Activated T-cell treated with anti-CD3 and anti-CD28 coated beads for 24 hours (primary cell): ENCODE measurements at places on chromosomes 4 and X.

- peak; percentile 4 for DNase-seq
Observed at GRCh38 chrX:9873952-9874351, 87.7 kb downstream of the SHROOM2 start.

GRCh38 chrX:101028562-101028961, 23.3 kb downstream of the TRMT2B start:
- no peak for DNase-seq

- DNase-seq: no peak
Observed at GRCh38 chr4:126441173-126442035, 1126.6 kb downstream of the FAT4 start.

GRCh38 chr4:21377046-21377445, 571.5 kb downstream of the KCNIP4 start:
- DNase-seq: no peak

DNA sequence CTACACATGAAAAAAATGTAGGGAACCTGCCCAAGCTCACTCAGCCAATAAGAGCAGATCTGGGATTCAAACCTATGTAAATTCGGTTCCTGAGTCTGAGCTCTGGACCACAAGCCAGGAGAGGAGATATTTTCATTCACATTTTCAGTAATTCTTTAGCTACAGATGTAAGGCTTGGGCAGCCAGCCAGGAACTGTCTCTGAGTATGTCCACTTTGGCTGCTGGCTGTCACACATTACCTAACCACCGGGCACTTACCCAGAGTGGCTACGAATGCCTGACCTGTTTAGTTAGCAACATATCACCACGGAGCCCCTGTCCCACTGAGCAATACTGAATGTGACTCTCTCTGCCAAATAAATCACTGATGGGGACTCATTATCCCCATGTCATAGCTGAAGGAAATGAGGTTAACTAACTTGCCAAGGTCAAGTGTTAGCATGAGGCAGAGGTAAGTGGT, 15.3 kb downstream of the USP46 start:
- no peak for DNase-seq

- DNase-seq: no peak
Observed at GRCh38 chr4:20831746-20832145, 131.5 kb downstream of the PACRGL start.

DNA sequence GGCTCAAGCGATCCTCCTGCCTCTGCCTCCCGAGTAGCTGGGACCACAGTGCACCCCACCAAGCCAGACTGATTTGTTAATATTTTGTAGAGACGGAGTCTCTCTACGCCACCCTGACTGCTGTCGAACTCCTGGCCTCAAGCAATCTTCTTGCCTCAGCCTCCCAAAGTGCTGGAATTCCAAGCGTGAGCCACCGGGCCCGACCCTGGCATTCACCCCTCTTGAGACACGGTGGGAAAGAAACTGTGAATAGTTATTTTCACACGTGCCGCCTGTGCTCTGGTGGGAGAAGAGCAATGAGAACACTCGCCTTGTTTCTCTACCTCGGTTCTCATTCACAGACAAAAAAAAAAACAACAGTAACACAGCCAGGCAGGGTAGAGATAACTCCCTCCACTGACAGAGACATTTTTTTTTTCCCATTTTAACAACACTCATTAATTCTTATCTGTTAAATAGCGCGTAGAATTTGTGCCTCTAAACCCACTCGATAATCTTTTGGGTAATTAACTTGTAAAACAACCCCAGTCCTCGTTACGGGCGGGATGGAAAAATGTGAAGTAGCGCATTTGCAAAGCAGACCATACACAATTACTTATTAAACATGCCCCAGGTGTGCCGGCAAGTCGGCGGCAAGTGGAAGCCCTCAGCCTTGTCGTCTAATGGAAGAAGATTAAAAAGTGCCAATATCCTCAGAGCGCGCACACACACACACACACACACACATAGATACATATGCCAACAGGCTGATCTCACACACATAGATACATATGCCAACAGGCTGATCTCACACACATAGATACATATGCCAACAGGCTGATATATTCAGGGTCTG, 103.3 kb downstream of the DHRSX start:
- no peak for DNase-seq

DNA sequence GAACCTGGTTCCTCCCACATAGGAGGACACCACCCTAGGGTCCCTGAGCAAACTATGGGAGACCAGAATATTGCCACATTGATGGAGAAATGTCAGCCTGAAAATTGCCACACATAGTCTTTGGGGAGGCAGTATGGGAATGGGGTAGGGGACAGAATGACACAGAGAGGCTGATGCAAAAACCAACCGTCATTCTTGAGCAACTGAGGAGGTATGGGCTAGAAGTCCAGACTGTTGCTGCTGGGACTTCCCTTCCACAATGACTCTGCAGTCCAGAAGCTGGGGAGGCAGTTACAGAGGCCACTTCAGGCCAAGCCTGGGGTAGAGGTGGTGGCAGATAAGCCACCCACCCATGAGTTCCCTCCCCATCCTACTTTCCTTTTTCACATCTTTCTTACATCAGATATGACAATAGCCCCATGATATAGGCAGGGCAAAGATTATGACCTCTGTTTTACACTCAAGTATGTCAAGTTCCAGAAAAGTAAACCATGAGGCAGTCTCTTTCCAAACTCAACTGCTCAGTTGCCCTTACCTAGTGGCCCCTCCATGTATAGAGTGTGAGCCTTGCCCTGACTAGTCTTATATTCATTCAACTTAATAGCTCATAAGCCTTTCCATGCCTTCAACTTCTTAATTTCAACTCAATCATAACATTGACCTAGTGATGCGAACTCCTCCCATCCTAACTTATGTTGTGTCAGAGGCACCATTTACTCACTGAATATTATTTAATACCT, 41.7 kb downstream of the VSIG4 start:
- DNase-seq: no peak

GRCh38 chrX:21666679-21667078, 8.5 kb upstream of the KLHL34 start:
- no peak for DNase-seq

DNA sequence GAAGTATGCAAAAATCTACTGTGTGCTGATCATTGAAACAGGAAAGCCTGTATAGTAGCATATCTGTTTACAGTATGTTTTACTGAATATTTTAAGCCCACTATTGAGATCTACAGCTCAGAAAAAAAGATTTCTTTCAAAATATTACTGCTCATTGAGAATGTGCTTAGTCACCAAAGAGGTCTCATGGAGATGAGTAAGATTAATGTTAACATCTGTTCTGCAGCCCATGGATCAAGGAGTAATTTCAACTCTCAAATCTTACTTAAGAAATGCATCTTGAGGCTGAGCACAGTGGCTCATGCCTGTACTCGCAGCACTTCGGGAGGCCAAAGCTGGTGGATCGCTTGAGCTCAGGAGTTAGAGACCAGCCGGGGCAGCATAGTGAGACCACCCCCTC, 3.3 kb downstream of the RNF4 start:
- DNase-seq: no peak

GRCh38 chr4:138348055-138348454, 105.9 kb upstream of the SLC7A11 start:
- DNase-seq: no peak

DNA sequence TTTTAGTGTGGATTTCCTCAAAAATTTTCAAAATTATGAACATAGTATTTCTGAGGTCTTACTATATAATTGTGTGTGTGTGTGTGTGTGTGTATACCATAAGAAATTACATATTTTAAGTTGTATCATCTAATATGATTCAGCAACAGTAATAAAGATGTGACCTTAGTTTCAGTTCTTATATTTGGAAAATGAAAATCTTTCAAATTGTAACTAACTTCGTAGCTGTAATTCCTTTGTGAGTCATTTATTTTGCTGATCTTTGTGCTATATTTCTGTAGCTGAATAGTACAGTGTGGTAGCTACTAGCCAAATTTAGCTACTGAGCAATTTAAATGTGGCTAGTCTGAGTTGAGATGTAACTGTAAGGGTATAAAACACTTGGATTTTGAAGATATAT, 116.4 kb downstream of the RAP1GDS1 start:
- no peak for DNase-seq

- DNase-seq: no peak
Observed at GRCh38 chr4:182809417-182810102, 107.6 kb downstream of the DCTD start.

- peak; percentile 55 for DNase-seq
Observed at GRCh38 chrX:53317365-53318069, 36.1 kb upstream of the IQSEC2 start.

DNA sequence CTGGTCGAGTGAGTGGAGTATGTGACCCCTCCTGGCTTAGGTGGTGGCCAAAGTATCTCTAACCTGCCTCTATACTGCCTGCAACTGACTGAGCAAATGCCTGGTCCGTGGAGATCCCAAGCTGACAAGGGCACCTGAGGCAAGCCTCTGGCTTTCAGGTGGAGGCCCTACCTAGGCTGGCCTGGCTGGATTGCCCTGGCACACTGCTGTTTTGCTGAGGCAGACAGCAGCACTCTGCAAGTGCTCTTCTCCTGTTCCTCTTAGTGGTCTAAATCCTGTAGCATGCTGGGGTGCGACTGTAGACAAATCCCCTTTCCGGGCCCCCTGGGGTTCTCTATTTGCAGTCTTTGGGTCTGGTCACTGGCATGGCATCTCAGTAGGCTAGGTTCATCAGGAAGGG, 44.8 kb downstream of the PNMA5 start:
- no peak for DNase-seq

DNA sequence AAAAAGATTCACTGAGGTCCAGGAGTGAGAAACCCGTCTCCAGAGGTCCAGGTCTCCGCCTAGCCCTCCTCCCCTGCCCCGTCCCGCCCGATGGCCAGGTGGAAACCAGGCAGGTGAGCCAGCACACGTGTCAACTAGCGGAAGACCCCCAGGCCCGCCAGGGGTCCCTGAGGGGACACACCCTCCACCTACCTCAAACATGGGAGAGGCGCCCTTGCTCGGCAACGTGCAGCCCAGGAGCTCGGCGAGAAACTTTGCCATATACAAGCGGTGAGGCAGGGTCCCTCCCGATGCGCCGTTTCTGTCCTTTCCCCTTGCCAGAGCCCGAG, 330.0 kb downstream of the HNRNPD start:
- no peak for DNase-seq

DNA sequence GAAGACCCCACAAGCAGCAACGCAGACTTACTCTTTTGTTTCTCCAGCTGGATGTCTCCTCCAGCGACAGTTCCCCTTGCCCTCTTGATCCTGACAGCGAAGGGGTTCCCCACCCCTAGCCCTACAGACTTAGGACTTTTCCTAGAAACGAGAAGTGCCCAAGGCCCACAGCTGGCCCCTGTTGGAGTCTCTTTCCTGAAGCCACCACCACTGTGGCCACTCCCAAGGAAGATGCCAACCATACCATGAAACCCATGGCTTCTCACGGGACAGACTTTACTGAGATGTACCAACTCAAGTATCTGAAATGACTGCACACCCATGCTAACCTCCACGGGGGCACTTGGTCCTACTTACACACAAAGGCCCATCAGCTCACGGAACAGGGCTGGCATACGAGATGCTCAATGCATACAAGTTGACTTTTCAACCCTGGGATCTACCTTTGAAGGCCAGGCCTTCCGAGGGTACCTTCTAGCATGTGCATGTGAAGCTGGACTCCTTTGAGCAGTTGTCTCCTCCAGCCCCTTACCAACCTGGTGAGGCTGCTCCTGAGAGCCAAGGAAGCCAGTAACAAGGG, 924 bp upstream of the IRAK1 start:
- no peak for DNase-seq

- DNase-seq: no peak
Observed at GRCh38 chrX:13965531-13965930, 64.2 kb downstream of the GEMIN8 start.

DNA sequence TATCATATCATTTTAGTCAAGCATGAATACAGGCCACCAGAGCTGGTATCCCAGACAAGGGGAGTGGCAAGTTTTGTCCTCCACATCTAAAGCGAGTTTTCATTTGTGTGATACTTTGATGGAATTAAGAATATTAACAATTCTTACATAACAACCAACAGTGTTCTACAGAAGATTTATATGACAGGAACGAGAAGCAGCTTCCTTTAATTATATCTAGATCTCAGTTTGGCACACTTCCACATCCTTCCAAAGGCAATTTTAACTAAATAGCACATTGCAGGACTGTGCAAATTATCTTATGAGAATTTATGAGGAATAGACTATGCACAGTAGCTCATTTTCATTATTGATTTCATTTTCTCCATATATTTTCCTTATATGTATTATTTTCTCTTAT, 121.2 kb upstream of the GUCY1A1 start:
- no peak for DNase-seq

DNA sequence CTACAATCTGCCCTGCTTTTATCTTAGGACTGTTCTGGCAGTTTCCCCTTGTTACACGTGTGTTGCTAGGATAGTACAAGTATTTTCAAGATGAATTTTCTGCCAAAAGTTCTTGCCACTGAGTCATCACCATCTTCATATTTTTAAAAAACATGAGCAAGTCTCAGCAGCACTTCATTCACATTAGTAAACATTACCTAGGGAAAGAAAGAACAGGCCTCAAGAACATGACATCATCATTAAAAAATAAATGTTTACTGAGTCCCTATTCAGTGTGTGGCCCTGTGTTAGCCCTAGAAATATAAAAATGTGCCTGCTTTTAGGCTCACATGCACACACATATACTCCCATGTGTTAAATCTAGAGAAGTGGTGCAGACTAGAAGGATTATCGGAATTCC, 18.7 kb upstream of the GPC3 start:
- no peak for DNase-seq

GRCh38 chr4:113776679-113777078, 15.1 kb upstream of the CAMK2D start:
- no peak for DNase-seq

DNA sequence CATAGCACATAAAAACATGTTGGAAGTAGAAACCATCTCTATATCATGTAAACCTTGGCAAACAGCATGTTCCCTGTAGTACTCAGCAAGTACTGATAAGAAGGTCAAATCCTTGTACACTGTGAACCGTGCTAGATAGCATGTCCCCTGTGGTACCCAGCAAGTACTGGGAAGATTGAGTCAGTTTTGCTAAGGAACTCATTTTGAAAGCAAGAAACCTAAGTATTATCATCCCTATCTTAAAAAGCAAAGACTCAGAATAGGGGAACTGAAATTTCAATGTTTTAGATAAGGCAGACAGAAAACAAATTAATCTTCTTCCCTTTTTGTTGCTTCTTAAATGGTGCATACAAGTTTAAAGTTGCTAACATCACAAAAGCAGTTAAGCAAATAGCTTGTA, 180.2 kb downstream of the RBM46 start:
- DNase-seq: no peak

DNA sequence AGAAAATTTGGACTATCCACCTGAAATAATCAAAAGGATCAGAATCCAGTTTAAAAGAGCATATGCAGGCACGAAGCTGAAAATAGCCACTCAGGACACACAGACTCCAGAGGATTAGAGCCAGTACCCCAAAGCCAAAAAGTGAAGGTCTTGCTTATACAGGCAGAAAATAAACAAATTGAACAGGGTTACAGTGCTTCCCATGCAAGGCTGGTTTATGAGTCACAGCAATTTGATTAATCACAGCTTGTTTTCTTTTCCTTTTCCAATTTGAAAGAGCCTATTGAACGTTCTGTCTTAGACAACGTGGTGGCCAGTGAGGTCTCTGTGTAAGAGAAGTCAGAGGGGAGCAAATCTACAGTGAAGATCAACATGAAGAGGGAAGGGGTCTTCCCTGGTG, 10.2 kb downstream of the HGFAC start:
- DNase-seq: no peak
